ENCODE measurements at places on chromosomes 16 and 17.

DNA sequence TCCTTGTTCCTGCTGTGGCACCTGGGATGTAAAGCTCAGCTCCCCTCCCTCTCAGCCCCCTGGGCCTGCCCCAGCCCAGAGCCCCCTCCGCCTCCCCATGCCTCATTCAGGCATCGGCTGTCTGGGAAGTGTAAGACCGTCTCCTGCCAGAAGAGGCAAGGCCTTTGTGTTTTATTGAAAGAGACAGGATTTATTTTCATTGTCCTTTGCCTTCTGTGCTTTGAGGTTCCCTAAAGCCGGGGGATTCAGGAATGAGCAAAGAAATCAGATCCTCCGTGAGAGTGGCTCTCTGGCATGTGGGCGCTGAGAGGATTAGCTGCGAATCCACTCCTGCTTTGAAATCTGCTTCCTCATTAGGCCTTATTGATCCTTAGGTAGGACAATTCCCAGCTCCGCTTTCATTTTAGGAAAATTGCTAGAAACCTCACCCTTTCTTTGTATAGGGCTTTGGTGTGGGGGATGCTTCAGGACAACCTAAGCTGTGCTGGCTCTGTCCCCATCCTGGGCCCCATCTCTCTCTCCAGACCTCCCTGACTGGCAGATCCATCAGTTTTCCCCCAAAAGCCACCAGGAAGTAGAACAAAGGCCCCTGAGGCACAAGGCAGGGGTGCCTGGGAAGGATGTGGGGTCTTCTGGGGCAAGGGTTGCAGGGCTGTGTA is 211.5 kb upstream of the TNRC6C start:
- no peak for DNase-seq

DNA sequence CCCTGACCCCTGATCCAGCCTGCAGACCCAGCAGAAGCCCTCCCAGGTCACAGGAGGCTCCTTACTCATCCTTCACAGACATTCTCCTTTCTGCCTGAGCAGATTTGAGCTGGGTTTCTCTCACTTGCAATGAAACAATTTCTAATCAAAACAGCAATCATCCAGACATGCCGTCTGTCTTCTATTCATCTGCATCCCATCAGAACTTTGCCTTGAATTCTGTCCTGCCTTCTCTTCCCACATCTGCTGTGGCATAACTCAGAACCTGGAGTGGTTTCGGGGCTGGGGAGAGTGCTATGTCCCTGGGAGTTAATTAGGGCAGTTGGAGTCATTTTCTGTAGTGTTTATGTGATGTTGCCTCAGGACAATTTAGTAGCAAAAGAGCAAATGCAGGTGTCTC is 278.6 kb downstream of the CBLN1 start:
- DNase-seq, result no peak

- DNase-seq, result no peak
Measured at GRCh38 chr17:81267390-81268067, 27.6 kb downstream of the SLC38A10 start.

GRCh38 chr17:14699574-14700185 is 398.8 kb downstream of the HS3ST3B1 start:
- DNase-seq, result no peak

GRCh38 chr17:62971853-62972252 is 5.8 kb downstream of the TANC2 start:
- DNase-seq, result no peak

DNA sequence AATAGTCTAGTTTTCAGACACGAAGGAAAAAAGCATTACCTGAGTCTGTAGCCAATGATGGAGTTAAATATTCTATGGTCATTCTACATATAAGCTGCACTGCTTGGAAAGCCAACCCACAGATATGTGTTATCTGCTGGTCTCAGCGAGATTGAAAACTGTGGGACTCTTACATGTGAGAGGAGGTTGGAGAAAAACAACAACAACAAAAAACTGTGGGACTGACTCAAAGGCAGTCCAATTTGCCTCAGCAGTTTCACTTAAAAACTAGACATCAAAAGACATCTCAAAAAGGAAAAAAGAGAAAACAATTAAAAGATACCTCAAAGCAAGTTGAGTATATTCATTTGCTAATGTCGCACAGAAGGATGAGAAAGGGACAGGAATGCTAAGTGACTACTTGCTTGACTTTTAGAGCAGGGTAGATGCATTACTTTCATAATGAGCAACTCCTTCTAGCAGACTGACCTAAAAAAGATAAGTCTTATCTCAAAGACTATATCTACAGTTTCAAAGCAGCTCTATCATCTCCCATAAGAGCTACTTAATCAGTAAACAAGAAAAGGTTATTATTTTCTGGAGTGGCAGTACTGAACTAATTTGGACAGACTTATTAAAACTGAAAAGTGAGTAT is 35.5 kb upstream of the ITGA2B start:
- no peak for DNase-seq

GRCh38 chr16:86107215-86107825 is 208.4 kb downstream of the IRF8 start:
- DNase-seq, result no peak
